ENCODE measurements at places on chromosomes 1 and 21.
A peak's percentile ranks its signal among the peaks of the same experiment; 100 is the strongest.

DNA sequence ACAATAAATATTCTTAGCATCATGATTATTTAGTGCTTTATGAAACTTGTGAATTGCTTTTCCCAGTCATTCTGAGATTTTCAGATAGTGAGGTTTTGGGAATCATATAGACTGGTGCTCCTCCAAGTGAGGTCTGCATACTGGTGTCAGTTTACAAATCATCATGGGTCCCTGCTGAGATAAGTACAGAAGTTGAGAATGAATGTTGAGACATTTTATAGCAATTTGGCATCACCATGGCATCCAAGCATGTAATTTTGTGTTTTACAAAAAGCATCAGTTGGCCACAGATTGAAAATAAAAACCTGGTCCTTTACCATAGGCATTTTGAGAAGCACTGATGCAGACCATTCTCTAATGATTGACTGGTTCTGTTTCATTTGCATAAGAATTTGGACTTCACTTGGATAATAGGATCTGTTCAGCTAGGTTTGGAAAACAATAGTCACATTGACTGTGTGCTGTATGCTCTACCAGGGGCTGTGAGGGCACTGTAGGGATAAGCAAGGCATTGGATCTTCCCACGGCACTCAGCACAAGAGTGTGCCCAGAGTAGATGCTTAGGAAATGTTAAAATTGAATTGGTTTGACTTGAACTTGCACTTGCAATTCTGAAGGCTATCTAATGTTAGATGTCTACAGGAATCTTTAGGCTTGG, 79.0 kb upstream of the JUN start:
- DNase-seq = no peak

DNA sequence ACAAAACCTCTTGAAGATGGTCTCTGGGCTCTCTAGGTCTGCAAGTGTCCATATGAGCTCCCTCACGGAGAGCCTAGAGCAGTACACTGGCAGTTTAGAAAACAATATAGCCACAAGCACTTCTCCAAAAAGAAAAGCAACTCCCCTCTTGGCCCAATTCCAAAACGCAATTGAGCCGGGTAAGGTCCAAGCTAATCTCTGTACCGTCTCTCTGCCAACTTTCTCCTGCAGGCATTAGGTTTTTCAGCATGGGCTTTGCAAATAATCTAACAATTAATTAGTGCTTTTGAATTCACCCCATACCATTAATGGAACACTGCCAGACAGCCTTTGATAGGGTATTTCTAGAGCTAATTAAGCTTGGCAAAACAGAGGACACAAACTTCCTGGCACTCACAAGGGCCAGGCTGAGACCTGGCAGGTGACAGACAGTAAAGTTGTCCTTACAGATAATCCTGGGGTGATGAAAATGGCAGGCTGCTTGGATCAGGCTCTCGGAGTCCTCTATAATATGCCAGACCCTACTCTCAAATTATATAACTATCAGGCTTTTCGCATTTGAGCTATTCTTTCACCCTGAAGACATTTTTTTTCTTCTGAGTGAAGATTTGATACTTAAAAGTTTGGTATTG, 39.8 kb downstream of the TGFBR3 start:
- peak; percentile 11 for DNase-seq

DNA sequence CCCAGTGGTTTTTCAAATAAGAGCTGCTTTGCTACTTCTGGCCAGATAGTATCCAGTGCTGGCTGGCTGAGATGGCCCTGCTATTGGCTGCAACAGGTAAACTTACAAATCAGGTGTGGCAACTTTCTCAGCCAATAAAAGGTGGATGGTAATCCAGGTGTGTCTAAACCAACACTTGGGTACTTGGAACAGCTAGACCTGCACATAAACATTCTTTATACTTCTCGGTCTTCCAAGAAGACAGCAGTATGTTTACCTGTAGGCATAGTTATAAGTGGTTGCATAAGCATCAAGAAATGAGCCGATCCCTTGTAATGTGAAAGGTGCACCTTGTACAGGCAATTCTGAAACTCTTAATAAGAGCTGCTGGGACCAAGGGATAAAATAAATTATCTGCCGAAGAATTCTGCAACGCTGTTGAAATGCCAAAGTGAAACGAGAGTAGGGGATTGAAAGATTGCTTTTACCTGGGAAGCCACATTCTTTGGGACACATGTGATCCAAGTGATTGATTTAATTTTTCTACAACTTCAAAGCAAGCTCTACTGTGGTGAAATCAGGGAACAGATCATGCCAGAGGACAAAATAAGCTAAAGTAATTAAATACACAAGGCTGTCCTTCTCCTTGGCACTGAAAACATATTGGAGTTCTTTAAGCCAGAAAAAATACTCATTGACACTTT, at the start of gene CLDN8:
Gene CLDN8 (minus strand): TSS at position 57 of the 683 bp plus-strand sequence. CDS start 172 bp downstream, outside the sequence.
- DNase-seq = no peak

- DNase-seq = no peak
These were observed 71.1 kb upstream of the C8B start for GRCh38 chr1:57036641-57037579.

Data from suppressor macrophage treated with lipopolysaccharide for 4 hours (primary cell).